ENCODE measurements at places on chromosomes 11 and 22.

DNA sequence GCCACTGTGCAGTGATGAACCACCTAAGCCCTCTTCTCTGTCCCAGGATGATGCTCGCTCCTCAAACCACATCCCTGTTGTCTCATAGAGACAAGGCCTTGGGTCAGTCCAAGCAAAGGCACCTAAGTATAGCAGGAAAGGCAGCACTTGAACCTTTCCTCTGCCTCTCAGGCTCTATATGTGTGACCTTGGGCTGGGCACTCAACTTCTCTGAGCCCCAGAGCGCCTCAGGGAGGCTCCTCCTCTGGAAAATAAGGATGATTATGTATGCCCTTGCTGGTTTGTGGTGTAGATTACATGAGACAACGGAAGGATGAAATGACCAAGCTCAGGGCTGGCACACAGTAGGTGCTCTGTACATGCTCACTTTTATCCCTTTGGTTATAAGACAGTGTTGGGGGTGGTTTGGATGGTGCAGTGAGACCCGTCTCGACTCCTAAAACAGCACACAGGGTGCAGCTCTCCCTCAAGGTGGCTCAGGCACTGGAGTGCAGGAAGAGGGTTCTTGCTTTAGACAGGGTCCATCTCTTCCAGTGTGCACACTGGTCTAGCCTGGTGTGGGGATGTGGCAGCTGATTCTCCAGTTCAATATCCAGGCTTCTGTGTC, 40.2 kb upstream of the ACCSL start:
- no peak for DNase-seq

DNA sequence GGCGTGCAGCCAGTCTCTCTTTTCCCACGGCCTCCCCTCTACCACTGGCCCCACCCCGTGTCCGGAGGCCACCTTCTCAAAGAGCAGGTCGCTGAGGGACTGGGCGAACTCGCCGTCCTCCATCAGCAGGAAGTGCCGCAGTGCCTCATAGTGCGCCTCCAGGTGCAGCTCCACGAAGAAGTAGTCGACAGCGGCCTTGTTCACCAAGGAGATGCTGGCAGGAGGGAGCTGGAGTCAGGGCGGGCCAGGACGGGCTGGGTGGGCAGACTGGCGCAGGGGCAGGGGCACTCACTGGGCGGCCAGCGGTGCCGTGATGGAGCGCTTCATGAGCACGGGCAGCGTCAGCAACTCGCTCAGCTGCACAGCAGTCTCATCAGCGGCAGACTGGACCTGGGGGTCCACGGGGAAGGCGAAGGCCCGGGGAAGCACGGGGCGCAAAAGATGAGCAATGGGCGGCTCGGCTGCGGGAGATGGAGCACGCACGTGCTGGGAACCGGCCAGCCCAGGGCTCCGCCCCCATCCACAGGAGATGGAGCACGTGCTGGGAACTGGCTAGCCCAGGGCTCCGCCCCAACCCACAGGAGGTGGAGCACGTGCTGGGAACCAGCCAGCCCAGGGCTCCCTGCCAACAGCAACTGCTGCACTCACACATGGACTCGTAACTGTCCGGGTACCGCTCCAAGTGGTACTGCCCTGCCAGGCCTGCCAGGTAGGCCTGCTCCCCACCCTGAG, 18.4 kb downstream of the SELENOO start:
- DNase-seq, result no peak

- DNase-seq, result no peak
Observed at GRCh38 chr11:133659538-133660201, 127.4 kb upstream of the OPCML start.

GRCh38 chr22:40491990-40492631, 121.7 kb downstream of the SGSM3 start:
- no peak for DNase-seq

GRCh38 chr22:27134315-27134701, 476.9 kb downstream of the MIAT start:
- DNase-seq, result no peak

GRCh38 chr11:64553554-64554201, 37.3 kb upstream of the SLC22A12 start:
- DNase-seq, result peak; percentile 25

DNA sequence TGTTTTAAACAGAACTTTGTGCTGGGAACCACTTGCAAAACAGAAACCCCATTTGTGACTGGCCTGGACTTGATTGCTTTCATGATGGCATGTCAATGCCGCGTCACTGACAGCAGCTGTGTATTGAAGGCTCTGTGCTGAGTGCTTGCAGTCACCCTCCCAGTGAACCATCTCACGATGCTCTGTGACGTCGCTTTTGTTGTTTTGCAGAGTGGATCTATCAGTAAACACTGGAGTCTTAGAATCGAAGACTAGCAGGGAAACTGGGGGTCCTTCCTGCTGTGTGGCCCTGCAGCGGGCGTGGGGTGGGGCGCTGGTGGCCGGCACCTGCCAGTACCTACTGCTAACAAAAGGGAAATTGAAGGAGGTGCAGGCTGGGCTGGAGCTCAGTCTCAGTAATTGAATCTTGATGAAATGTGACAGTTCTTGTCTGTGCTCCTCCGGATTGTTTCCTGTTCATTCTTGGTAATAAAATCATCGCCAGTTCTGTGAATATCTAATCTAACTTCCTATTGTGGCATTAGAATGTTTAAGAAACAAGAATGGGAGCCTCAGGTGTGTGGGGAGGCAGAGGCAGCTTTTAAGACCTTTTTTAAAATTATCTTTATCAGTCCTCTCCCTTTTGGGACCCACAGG, 50.5 kb upstream of the PARVG start:
- DNase-seq, result no peak

- DNase-seq, result no peak
Observed at GRCh38 chr11:33636104-33636503, 64.5 kb downstream of the C11orf91 start.

DNA sequence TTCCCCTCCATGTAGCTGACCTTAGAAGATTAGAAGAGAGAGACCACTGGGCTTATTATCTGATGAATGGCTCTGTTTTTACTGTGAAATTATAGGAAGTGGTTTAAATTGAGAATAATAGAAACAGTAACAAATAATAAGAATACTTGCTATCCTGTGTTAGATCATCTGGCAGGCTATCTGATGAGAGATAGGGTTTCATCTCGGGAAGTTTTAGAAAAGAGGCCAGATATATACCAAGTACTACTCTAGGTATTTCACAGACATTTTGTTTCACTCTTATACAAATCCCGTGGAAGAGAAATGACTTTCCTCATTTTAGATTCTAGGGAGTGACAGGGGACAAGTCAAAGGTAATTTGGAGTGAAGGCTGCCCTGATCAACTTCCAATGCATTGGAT, 198.4 kb downstream of the MAML2 start:
- DNase-seq, result no peak

GRCh38 chr11:15873501-15873900, 482.8 kb downstream of the SOX6 start:
- no peak for DNase-seq

DNA sequence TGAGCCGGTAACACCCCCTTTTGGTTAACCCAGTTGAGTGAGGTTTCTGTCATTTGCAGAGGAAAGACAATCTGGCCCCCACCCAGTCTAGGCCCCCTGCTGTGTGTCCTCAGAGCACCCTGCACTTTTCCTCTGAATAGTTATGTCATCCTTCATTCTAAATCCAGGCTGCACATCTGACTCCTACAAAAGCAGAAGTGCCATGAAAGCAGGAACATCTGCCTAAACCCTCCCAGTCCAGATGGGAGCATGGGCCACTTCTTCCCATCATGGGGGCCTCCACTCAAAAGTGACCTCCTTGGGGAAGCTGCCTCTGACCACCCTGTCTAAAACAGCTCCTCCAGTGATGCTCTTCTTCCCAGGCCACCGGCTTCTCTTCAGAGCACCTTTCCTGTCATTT, 53.7 kb upstream of the HMGXB4 start:
- no peak for DNase-seq

DNA sequence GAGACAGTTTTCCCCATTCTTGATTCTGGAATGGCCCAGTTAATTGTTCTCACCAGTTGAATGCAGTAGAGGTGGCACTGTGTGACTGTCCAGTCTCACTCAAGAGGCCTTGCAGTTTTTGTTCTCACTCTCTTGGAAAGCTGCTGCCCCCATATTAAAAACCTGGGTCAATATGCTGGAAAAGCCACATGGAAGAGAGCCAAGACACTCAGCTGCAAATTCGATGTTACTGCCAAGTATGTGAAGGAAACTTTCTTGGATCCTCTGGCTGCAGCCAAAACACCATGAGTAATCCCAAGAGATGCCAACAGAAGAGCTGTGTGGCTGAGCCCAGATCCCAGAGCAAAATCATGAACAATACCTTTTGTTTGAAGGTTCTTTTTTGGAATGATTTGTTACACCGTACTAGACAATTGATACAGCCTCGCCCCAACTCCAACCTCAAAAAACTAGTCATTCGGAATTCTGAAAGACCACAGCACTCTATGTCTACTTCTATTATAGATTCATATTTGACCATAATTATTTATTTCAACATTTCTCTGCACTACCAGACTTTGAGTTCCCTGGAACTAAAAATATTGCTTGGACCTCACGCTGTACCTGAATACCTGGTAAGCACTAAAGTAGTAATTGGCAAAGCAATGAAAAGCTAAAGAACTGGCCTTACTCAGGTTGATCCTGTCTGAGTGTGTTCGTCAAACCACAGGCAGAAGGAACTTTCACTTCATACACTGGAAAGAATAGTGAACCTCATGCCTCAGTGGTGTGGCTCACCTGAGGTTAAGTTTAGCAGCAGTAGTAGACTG, 378.8 kb downstream of the ETS1 start:
- DNase-seq, result no peak

GRCh38 chr22:43101306-43101705, 9.2 kb upstream of the BIK start:
- no peak for DNase-seq

- no peak for DNase-seq
Observed at GRCh38 chr11:102837156-102837555, 6.3 kb downstream of the MMP3 start.

DNA sequence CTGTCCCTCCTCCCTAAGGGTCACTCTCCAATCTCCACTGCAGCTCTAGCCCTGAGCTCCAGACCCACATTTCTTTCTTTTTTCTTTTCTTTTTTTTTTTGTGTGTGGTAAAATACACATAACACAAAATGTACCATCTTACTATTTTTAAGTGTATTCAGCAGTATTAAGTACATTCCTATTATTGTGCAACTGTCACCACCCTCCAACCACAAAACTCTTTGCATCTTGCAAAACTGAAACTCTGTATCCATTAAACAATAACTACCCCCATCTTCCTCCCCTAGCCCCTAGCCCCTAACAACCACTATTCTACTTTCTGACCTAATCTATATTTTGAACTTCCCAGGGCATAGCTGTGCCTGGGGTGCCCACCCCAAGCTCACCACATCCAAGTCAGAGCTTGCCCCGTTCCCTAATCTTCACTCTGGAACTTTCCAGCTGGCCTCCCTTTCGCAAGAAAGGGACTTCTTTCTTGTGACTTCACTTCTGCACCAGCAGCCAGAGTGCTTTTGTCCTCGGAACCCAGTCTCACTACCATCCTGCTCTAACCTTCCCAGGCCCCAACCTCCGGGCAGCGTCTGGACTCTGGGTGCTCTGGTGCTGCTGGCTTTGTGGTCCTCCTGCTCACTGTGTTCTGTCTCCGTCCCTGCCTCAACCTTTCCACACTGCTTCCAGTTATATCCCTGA, 30.7 kb downstream of the PARVG start:
- DNase-seq, result no peak

GRCh38 chr11:88213406-88213805, 38.2 kb upstream of the RAB38 start:
- DNase-seq, result no peak

DNA sequence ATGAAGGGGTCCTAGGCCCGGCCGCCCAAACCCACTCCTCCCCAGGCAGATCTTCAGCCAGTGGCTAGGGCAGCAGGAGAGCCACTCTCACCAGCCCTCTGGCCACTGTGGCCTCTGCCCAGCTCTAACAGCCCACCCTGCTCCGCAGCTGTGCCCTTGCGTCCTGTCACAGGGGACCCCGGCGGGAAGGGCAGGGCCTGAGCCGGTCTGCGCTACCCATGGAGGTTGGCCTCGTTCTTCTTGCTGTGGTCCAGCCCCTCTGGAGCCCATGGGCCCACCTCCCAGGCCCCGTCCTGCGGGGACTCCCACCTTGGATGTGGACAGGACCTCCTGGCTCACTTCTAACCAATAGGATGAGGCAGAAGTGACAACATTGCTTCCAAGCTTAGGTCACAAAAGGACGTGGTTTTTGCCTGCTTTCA, 38.3 kb upstream of the TH start:
- no peak for DNase-seq

GRCh38 chr11:9796266-9796665, 132.4 kb downstream of the SWAP70 start:
- DNase-seq, result no peak

DNA sequence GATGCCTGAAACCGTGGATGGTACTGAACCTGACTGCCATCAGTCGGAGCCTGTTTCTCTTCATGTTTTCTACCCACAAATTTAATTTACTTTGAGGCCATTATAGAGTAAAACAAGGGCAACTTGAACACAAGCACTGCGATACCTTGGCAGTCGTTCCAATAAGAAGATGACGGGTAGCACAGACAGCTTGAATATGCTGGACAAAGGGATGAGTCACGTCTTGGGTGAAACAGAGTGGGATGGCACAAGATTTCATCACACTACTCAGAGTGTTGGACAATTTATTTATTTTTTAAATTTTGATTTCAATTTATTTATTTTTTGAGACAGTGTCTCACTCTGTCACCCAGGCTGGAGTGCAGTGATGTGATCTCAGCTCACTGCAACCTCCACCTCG, 5.7 kb downstream of the DIXDC1 start:
- no peak for DNase-seq

- DNase-seq, result no peak
Observed at GRCh38 chr11:66479394-66480116, 679 bp upstream of the DPP3 start.

DNA sequence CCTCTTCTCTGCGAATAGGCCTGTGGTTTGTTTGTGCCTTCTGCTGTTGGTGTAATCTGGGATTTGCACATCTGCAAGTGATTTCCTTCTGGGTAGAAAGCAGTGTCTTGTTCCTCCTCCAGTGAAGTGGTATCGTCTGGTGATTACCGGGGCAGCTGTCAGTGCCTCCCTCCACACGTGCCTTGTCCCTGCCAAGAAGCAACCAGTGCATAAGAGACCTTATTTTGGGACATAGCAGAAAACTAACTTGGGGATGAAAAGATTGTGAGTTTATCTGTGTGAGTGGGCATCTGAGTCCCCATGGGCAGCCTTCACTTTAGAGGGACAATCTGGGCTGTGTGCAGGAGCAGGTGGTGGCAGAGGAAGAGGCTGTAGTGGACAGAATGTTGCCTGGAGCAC, 71.5 kb upstream of the SORL1-AS1 start:
- no peak for DNase-seq

DNA sequence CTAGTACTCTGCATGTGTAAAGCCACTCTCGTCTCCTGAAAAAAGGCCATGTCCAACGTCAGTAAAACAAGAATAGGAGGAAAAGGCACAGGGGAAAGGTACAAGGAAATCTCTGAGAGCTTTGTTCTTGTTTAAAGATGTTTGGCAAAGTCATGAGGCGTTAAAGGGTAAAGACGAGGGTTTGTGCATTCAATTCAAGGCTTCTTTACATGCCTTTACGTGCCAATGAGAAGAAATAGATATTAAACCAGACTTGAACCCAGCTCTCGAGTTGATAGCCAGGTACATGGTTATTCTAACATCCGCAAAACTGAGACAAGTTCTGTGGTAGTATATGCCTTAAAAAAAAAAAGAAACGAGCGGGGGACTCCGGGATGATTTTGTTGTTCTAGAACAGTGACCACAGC, 704 bp upstream of the CFL1 start:
- no peak for DNase-seq

- no peak for DNase-seq
Observed at GRCh38 chr11:129589190-129589860, 213.7 kb downstream of the BARX2 start.

- DNase-seq, result no peak
Observed at GRCh38 chr11:86117712-86118063, 48.8 kb upstream of the PICALM start.
